Foreskin melanocyte (primary cell): ENCODE measurements at places on chromosomes 6 and 20.

DNA sequence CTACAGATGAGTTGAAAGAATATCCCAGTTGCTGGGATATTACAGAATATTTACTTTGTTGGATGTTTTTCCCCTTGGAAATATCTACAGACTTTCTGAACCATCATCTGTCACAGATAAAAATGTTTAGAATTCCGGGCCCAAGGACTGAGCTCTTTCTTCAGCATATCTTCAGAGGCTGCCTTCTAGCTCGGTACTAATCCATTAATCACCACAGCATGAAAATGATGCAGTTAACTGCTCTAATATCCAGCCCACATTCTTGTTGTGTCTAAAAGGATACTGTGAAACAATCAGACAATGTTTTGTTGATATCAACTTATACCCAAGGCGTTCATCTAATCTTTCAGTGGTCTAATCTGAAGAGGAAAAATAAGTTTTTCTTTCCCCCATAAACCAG is 247.4 kb downstream of the TBC1D32 start:
- DNase-seq, result no peak

- DNase-seq, result no peak
Observed at GRCh38 chr6:139349464-139350020, 24.9 kb downstream of the CITED2 start.

- no peak for DNase-seq
Observed at GRCh38 chr6:89085409-89086205, 5.1 kb downstream of the PNRC1 start.

DNA sequence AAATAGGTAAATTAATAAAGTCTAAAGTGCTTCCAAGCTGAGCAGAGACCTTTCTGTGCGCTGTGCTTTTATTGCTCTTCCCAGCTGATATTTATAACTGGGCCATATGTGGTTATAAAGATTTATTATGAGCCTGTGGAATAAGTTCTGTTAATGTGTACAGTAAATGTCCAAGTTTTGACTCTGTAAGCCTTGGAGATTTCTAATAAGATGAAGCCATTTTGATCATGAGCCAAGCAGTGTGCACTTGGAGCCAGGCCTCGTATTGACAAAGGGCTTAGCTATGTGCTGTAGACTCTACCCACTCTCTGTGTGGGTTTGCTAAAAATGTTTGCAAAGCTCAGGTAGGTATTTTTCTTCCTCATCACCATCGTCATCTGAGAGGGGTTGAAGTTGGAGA is 361.1 kb downstream of the FOXA2 start:
- DNase-seq, result no peak

- DNase-seq, result no peak
Observed at GRCh38 chr6:130520221-130520620, 154.4 kb downstream of the TMEM200A start.

DNA sequence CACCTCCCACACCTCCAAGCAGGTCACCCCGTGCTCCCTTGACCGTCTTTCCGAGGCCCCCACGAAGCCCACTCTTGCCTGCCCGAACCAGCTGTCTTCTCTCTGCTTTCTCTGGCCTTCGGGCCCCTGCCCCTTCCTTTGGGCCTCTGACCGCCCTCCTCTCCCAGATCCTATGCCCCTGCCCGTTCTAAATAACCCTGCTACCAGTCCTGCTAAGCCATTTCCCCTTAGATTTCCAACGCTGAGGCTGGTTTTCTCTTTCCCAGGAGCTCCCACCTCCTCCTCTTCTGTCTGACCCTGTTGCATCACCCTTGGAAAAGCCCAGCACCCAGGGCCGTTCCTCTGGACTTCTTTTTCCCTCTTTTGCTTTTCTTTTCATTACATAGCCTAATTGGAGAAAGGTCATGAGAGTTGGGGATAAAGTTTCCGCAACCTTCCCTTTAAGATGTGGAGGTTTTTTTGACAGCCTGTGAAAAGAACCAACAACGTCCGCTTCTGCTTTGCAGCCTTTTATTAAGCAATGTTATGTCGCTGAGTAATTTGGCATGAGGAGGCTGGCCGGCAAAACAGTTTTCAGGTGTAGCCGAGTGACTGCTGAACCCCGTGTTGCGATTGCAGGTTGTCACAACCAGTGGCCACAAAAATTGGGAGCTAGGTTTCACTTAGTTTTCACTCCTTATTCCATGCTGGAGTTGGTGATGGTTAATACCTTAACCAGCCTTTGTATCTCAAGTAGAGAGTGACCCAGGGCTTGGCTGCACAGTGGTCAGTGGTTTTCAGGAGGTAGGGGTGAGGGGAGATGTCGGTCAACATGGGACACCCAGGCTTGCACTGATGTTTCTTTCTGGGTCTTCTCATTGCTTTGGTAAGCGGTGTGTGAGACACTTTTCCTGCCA is 970 bp downstream of the BLTP3A start:
- peak; percentile 45 for DNase-seq

GRCh38 chr6:3423439-3424184 is 33.2 kb downstream of the SLC22A23 start:
- no peak for DNase-seq

DNA sequence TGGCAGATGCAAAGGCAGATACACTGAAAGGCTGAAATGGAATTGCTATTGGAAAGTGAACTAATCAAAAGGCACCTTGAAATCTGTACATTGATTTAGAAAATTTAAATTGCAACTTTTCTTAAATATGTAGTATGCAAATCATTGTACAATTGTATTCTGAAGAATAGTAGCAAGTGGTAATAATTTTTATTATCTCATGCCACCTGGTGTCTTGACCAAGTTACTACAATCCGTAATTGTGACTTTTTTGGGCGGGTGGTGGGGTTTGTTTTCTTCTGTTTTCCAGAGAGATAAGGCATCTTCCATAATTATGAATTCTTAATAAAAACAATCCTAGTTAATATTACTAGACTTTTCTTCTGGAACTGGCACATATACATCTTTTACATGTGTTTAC is 12.5 kb upstream of the BCKDHB start:
- peak; percentile 11 for DNase-seq

DNA sequence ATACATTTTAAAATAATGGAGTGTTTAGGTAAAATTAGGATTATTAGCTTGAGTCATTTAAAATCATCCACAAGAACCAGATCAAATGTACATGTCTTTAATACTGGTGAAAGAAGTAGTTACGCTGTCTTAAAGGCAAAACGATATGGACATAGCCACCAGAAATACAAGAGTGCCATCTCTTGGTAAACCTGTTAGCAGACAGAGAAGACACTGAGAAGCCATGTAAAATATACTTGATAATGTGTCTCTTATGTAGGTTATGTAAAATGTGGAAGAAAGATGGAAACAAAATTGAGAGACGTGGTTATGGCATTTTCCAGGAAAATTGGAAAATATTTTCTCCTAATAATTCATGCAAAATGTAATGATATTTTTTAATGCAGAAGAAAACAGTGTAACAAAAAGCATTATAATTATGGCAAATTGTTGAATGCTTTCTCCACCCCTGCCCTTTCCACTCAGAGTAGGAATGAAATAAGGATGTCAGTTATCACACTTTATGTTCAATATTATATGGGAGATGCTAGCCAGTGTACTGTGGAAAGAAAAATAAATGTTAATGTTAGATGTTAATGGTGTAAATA is 12.2 kb upstream of the SLC17A2 start:
- DNase-seq, result no peak

DNA sequence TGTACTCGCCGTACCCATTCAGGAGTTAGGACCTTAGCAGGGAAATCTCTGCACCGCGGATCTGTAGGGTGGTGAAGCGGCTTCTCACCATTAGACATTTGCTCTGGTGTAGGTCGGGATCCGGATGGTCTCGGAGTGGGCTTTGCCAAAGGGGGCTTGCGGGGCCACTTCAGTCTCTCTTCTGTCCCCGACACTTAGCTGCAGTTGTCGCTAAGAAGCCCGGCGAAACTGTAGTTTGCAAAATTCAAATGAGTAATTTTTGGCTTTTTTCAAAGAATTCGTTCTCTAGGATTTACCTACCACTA is 433 bp downstream of the QRSL1 start:
- no peak for DNase-seq

GRCh38 chr6:112786801-112787200 is 439.7 kb downstream of the RFPL4B start:
- DNase-seq, result no peak

GRCh38 chr20:16390991-16391390 is 182.3 kb downstream of the KIF16B start:
- no peak for DNase-seq

DNA sequence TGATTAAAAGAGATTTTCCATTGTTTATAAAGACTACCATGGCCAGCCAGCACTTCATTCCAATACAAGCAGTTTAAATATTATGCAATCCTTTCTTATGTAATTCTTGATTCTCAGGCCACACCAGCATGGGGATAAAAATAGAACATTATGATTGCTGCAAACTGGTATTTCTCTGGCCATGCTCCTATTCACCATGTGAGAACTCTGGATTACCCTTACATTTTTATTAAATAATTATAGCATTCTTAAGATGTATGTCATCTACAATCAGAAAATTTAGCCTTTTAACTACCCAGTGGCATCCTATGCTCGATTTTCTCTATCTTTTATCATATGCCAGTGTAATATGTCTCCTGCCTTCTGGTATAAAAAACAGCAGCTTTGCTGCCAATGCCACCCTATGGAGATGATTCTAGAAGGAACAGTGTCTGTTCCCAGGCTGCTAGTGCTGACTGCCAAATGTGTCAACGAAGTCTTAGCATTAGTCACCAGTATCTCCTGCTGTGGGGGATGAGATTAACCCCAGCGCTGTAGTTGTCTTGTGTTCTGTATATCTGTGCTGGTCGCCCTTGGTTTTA is 501.4 kb downstream of the BCKDHB start:
- peak; percentile 45 for DNase-seq

DNA sequence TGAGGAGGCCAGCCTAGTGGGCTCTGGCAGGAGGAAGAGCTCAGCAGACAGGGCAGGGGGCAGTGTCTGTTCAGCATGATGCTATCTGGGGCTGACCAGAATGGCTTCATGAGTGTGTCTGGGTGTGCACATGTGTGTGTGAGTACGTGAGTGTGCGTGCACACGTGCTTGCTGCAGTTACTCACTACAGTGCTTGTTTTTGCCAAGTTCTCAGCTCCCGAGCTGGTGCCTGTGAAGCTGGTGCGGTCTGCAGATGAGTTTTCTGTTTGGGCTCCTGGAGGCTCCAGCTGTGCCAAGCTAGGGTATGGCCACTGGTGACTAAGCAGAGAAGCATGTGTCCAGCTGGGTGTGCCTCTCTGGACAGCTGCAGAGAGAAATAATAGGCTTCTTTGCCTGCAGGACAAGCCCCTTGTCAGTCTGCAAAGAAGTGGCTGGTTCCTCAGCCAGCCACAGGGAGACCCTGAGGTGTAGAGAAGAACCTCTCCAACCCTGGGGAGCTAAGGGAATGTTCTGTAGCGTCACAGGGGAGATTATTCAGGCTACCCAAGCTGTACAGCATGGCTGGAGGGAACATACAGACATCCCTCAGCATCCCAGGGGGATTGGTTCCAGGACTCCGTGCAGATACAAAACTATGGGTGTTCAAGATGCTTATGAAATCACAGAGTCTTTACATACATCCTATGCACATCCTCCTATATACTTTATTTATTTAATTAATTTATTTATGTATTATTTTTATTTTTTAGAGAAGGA is 40.2 kb upstream of the FAM50B start:
- DNase-seq, result peak; percentile 72

DNA sequence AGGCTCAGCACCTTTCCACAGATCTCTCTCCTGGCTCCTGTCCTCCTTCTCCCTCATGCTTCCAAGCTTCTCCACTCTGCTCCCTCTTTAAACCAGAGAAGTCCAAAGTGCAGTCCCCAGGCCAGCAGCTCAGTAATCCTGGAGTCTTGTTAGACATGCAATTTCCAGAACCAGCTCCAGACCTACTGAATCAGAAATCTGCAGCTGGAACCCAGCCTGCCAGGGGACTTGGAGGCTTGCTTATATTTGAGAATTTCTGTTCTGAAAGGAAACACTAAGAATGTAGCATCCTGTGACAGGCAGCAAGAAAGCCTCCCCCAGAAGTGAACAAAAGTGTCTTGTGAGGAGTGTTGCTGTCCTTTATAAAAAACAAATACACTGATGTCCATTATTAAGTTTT is 438.1 kb downstream of the BCKDHB start:
- peak; percentile 71 for DNase-seq

DNA sequence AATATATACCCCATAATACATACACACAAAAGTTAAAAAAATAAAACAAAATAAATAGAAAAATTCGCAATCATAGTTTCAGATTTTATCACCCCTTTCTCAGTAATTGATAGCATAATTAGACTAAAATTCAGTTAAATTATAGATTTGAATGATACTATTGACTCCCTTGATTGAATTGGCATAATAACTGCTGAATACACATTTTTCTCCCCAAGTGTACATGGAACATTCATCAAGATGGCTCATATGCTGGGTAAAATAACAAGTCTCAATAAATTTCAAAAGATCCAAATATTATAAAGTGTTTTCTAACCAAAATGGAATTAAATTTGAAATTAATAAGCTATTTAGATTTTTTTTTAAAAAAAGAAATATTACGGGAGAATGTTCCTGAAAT is 616.1 kb downstream of the MAFB start:
- DNase-seq, result no peak

DNA sequence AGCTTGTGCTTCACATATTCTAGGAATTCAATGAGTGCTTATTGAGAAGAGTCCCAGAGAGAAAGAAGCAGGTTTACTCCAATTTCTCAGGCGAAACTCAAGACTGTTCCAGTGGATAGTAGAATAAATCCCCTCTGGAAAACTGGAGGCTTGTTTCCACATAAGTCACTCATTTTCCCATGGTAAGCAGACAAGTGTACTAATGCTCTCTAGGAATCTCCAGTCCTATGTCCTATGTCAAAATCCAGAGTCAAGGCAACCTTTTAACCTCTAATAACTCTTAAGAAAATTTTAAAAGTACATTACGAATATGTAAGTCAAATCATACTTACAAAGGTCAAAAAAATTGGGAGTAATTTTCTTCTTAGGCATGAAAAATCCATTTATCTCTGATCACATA is 35.2 kb downstream of the SMLR1 start:
- DNase-seq, result no peak

DNA sequence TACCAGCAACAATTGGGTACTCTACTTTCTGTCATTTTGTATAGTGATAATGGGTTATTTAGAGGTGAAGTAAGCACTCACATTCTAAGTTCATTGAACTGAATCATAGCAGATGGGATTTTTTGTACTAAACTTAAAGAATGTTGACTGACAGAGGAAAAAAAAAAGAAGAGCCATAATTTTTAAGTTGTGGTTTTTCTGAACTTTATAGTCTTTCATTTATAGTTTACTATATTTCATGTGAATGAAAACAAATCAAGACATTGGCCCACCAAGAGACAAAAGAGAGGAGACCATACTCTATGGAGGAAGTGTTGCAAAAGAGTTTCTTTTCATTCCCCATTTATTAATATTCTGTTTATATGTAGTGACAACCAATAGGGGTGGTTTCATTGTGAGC is 685.7 kb downstream of the BCKDHB start:
- DNase-seq, result no peak
